Breast epithelium (tissue), 4 donors: ENCODE measurements at places on chromosomes 7 and 10.

DNA sequence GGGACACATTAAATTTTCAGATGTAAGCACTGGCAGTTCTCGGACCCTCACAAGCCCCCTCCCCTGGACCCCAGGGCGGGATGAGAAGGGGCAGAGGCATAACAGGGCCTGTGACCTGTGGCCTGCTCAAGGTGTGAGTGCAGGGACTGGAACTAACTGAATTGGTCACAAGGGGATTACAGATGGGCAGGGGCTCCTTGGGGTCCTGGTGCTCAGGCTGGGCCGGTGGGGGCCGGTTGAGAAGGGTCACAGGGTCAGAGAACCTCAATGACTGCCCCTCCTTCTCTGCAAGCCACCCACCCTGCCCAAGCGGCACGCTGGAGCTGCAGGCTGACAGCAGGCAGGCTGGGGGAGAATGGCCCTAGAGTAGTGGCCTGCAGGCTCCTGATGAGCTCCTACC is 80.8 kb upstream of the PCBD1 start:
- H3K27ac ChIP-seq = no peak overlapping the region
- no peak for DNase-seq
- H3K27me3 ChIP-seq = no peaks in the 10 kb centered on the region
- H3K4me1 ChIP-seq = no peaks in the 10 kb centered on the region
- no peaks in the 10 kb centered on the region for H3K36me3 ChIP-seq

DNA sequence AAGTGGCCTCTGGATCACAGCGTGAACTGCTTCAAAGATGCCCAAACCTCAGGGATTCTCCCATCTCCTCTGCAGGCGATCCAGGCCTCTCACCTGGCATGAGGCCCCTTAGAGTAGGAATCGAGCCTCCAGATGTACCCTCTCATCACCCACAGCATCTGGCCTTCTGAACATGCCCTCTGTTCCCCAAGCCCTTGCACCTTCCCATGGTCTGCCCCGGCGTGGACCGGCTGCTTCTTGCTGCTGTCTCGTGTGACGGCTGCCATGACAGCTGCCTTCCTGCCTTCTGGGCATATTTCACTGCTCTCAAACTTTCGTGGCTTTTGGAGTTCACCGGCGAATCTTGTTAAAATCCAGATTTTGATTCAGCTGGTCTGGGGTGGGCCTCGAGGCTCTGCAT is 157.2 kb upstream of the NPS start:
- DNase-seq = peak; percentile 36
- no peaks in the 10 kb centered on the region for H3K4me1 ChIP-seq
- no peaks in the 10 kb centered on the region for H3K36me3 ChIP-seq
- no peaks in the 10 kb centered on the region for H3K27me3 ChIP-seq

DNA sequence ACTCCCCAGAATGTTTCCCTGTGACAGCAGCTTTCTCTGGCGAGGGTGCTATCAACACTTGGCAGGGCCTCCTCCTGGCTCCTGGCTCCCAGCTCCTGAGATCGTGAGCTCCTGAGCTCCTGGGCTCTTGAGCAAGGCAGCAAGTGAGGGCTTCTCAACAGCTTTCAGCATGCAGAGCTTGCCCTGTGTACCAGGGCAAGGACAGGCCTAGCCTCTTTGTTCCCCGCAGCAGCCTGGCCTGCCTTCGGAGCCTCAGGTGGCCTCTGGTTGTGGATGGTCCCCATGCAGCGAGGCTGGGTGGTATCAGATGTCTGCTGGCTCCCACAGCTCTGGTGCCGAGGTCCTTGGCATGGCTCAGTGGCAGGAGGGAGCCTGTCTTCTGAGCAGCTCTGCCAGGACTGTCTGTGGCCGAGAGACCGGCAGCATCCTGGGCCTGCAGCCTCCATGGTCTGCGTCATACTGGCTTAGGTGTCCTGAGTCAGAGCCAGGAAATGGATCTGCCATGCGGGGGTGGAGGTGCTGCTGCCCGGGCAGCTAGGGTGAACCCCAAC is 44.2 kb downstream of the ZMIZ1 start:
- peak overlapping the region; percentile 75 for H3K27ac ChIP-seq
- H3K4me3 ChIP-seq = peak overlapping the region; percentile 24
- H3K27me3 ChIP-seq = no peaks in the 10 kb centered on the region
- no peak for DNase-seq

- H3K27ac ChIP-seq = no peak overlapping the region
- H3K36me3 ChIP-seq = no peaks in the 10 kb centered on the region
- peak; percentile 49 for DNase-seq
- no peaks in the 10 kb centered on the region for H3K4me1 ChIP-seq
- H3K27me3 ChIP-seq = peaks cover 20% of the 10 kb centered on the region
- no peak overlapping the region for H3K4me3 ChIP-seq
These were observed 184.4 kb downstream of the DNAJB6 start for GRCh38 chr7:157521061-157521731.

DNA sequence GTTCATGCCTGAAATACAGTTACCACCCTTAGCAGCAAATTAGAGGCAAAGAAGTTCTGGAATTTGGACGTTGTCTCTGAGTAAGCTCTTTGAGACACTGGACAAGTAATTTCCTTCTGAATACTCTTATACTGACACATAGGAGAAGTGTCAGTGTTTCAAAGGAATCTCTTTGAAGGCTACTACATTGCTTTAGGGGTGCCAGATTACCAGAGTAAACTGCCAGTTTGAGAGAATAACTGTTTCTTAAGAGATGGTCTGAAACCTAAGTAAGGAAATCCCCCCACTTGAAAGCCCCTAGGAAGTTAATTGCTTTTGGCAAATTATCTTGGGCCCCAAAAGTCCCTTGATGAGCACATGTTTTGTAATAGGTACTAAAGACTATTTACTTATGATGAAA is 3.4 kb downstream of the FAS start:
- H3K27me3 ChIP-seq = no peaks in the 10 kb centered on the region
- DNase-seq = no peak
- H3K27ac ChIP-seq = peak overlapping the region; percentile 56
- peaks cover 5% of the 10 kb centered on the region for H3K4me1 ChIP-seq
- no peaks in the 10 kb centered on the region for H3K36me3 ChIP-seq
- H3K4me3 ChIP-seq = peak overlapping the region; percentile 90
